CD4-positive, CD25-positive, alpha-beta regulatory T cell (primary cell): ENCODE measurements at places on chromosomes 13 and 19.

GRCh38 chr13:28953714-28954418, 133.7 kb downstream of the MTUS2 start:
- DNase-seq: no peak

DNA sequence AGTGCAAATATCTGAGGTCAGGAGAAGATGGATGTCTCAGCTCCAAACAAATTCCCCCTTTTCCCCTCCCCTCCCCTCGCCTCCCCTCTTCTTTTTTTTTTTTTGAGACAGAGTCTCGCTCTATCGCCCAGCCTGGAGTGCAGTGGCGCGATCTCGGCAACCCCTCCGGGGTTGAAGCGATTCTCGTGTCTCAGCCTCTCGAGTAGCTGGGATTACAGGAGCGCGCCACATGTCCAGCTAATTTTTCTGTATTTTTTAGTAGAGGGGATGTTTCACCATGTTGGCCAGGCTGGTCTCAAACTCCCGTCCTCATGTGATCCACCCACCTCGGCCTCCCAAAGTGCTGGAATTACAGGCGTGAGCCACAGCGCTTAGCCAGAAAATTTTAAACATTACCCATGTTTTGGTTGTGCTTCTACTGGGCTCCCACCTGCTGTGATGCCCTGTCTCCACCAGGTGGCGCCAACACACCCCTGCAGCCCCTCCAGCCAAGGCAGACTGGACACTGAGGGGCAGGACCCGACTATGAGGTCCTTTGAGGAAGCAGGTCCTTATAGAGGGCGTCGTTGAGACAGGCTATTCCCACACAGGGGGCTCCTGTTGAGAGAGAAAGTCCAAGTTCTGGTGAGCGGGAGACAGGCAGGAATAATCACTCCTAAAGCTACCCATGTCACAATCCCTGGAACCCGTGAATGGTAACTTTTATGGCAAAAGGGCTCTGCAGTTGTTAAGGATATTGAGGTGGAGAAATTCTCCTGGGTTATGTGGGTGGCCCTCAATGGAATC, 6.3 kb downstream of the ERICH4 start:
- peak; percentile 69 for DNase-seq

GRCh38 chr19:953445-954271, 27.8 kb downstream of the ARID3A start:
- DNase-seq: no peak

- DNase-seq: no peak
These were observed 512.8 kb downstream of the LMO7 start for GRCh38 chr13:76148926-76149325.

- no peak for DNase-seq
These were observed 8.9 kb downstream of the HAS1 start for GRCh38 chr19:51714848-51715247.

GRCh38 chr13:102751886-102752285, 21.7 kb downstream of the TEX30 start:
- no peak for DNase-seq

DNA sequence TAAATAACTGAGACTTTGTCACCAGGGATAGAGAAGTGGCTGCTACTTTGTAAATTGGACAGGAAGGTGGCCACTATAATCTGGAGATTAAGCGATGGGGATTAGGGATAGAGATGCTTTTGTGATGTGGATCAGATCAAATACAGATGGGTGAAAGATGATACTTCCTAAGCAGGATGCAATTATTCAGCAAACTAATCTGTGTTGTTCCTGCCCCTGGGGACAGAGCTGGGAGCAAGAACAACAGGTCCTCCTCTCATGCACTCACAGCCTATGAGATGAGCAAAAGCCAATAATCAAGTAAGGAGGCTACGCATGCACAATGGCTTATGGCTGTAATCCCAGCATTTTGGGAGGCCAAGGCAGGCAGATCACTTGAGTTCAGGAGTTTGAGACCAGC, 4.6 kb downstream of the RGL3 start:
- DNase-seq: no peak

DNA sequence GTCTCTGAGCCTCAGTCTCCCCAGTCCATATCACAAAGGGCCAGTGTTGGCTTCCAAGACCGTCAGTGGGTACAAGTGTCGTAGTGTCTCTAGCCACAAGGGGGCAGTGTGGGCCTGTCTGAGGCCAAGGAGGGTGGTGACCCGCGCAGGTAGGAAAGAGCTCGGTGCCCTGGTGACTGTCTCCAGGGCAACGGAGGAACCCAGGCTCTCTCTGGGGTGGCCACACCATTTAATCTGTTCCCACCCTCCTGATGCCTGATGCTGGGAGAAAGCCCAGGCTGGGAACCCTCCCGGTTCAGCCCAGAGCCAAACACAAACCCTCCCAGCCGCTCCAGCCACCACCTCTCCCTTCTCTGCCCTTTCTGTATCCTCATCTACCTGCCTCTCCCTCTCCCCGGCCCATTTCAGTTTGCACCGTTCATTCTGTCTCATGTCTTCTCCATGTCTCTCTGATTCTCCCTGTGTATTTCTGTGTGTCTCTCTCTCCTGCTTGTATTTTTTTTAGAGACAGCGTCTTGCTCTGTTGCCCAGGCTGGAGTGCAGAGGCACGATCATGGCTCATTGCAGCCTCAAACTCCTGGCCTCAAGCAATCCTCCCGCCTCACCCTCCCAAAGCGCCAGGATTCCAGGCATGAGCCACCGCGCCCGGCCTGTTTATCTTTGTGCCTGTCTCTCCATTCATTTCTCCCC, 17.5 kb upstream of the MEIS3 start:
- peak; percentile 81 for DNase-seq

DNA sequence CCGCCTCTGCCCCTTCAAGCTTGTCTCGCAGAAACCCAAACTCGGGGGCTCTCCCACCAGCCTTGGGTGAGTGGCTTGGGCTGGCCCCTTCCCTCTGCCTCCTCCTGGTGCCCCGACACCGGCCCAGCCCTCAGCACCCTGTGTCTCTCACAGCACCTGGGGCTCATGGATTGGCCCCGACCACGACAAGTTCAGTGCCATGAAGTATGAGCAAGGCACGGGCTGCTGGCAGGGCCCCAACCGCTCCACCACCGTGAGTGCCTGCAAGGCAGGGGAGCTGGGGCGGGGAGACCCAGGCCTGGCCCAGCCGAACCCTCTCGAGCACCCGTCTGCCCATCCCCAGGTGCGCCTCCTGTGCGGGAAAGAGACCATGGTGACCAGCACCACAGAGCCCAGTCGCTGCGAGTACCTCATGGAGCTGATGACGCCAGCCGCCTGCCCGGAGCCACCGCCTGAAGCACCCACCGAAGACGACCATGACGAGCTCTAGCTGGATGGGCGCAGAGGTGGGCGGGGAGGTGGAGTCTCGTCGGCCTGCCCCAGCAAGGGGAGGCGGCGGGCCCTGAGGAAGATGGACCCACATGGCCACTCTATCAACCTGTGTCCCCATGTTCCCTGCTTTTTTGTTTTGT, 13.6 kb downstream of the PRKCSH start:
- DNase-seq: no peak

GRCh38 chr13:91280801-91281200, 66.7 kb upstream of the MIR17HG start:
- no peak for DNase-seq

- no peak for DNase-seq
These were observed 2590.1 kb downstream of the PCDH9 start for GRCh38 chr13:64640002-64640401.

DNA sequence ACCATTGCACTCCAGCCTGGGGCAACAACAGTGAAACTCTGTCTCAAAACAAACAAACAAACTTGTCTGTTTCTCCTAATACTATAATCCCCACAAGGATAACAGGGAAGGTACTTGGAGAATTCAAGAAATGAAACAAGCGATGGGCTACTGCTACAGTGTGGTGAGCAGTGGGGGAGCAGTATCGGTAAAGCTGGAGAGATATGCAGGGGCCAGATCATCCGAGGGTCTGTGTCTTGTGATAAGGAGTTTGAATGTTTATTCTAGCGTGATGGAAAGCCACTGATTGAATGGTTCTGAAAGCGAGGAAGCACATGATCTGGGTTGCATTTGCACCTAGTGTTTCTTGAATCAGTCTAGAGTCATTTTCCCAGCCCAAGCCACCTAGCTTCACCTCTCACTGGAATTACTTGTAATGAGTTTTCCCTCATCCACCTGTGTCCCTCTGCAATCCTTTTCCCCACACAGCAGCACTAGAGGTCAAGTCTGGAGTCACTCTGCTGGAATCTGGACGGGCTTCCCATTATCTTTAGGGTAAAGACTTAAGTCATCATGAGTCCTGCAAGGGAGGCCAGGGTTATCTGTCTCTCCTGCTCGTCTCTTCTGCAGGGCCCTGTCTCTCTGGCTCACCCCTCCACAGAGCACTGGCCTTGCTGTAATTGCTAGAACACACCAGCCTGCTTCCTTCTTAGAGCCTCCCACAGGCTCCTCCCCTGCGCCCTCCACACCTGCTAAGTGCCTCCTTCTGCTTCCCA, 162.3 kb downstream of the KLF5 start:
- DNase-seq: no peak

DNA sequence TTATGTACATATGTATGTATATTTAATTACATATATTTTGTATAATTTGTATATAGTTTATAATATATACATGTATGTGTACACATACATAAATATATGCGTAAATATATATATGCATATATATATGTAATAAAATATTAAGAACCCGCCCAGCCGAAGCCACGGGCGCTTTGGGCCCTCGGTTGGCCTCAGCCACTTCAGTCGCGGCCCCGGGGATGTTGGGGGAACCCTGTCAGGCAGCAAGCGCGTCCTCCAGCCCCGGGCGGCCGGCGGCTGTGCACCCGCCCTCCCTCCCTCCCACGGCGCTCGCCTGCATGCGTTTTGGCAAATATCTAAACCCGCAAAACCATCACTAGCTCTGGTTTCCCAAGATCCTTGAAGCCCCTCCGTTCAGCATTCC, 7.9 kb upstream of the ZNF606 start:
- DNase-seq: no peak

GRCh38 chr13:71829547-71829946, 37.5 kb downstream of the DACH1 start:
- no peak for DNase-seq

- DNase-seq: no peak
These were observed 98.7 kb downstream of the COL4A2 start for GRCh38 chr13:110405597-110406450.

DNA sequence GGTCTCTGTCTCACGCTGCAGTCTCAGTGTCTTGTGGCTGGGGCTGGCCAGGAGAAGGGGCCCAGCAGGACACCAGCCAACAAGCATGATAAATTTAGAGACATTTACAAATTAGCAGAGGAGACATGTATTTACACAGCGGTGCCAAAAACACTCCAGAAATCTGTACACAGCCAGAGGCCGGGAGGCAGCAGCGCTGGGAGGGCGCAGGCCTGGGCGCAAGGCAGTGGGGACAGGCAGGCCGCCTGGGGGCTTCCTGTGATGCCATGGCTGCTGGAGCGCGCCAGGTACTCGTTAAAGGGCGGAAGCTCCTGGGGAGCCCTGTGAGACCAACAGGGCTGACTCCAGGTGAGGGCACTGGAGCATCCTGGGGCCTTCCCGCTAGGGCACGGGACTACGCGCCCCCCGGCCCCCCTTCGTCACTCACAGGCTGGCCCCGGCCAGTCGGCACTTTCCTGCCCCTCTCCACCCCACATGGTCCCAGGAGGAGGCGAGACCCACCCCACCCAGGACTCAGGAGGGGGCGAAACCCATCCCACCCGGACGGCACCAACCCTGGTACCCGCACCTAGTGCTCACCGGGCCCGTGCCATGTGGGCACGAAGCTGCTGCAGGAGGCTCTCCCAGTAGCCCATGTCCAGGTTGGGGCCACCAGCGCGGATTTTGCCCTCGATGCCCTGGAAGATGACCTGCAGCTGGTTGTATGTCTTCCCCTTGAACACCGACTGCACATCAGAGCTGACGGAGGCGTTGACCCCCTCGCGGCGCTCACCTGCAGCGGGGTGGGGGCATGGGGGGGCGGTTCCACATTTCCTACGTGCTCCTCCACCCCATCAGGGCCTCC, 7.4 kb upstream of the TBXA2R start:
- no peak for DNase-seq

- peak; percentile 25 for DNase-seq
These were observed 57.8 kb downstream of the IER2 start for GRCh38 chr19:13207846-13208671.

GRCh38 chr13:25352230-25352629, 19.5 kb upstream of the ATP8A2 start:
- DNase-seq: no peak

DNA sequence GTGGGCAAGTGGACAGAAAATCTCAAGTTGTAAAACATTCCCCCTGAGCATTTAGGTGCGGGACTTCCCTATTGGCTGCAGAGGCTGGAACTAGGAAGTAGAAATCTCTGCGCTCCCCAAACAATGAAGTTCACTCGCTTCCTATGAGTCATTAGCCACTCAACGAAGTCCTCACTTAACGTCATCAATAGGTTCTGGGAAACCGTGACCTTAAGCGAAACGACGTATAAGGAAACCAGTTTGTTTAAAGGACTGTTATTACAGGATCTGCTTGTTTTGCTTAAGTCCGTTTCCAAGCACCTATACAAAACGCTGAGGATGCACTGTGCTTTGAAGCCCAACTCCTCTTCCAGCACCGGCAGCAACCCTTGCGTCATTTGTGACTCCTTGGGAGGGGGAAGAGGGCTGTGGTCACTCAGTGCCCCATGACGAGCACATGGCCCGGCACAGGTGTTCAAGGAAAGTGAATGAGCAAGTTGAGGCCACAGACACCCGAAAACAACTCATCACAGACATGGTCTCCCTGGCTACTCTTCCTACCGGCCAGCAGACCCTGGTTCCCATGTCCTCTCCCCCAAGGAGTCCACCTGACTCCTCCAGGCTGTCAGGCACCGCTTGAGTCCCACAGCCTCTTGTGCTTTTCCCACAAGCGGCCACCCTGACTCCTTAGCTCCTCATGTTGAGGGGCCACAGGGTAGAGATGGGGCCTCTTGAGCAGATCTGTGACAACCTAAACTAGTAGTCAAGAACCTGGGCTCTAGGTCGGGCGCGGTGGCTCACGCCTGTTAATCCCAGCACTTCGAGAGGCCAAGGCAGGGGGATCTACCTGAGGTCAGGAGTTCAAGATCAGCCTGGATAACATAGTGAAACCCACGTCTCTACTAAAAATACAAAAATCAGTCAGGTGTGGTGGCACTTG, 4.8 kb downstream of the RPS16 start:
- DNase-seq: peak; percentile 60

DNA sequence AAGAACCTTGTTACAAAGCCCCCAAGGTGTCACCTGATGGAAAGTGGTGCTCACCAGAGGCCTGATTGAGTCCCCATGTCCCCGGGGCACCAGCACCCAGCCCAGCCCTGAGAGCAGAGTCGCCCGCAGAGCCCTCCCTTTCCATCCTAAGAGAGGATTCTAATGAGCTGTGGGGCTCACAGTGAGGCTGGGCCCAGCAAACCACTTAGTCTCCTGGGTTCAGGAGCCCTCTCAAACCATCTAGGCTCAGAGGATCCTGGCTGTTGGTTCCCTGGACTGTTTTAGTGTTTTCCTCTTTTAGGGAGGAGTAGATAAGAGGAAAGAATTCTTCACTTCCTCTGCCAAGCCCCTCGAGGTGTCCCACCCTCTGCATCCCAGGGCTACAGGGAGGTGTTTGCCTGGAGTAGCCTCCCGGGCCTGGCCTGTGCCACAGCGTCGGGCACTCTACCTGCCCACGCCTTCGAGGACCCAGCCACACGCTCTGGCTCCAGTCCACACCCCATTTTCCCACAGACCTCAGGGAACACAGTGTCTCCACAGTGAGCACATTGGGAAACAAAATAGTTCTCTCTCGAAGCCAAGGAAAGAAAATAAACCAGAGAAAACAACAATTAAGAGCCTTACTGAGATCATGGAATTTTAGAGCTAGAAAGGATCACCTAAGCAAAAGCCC, 34.4 kb downstream of the DHRS12 start:
- no peak for DNase-seq
